Muscle of leg (tissue), 16 donors: ENCODE measurements at places on chromosomes 2 and 18. TPM values are rescaled to one million over a fixed set of nuclear protein-coding genes. Genes with fewer than 3 reads are reported as not detected.
A peak's percentile ranks its signal among the peaks of the same experiment; 100 is the strongest.

The APLF gene
- polyA plus RNA-seq, result 1.6 TPM

The POTEI gene
- polyA plus RNA-seq, result 0.13 TPM

The DTNB gene
- 4.5 TPM for polyA plus RNA-seq

DNA sequence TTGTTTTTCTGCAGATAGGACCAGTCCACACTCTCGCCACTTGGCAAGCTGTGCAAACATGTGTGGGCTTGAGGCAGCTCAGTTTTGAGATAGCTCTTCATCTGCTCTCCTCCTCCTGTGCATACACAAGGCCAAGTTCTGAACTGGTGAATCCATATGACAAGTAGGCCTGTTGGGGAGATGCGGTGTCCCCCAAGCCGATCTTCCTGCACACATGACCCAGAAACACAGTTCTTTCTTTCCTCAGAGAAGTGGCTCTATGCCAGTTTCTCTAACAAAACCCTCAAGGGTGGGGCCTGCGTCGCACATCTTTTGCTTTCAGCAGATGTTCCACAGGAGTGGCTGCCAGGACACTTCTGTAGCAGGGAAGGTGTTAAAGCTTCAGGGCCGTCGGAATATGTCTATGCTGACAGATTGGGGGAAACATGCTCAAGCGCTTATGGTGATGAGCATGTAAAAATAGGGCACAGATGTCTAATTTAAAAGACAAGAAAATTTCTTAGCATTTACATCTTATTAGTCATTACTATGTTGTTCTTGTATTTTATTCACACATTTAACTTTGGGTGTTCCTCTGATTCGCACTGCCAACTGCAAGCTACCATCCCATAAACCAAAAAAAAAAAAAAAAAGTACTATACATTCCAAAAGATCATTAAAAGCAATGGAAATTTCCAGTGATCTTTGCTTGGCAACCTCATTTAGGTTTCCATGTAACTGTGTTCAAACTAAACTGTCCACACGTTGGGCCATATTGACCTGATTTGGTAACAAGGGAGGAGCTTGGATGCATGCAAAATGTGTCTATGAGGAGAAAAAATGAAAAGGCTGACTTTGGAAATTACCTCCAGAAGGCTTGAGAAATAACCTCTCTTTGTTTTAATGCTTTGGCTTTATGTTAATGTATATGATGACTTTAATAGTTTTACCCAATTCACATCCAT is 1055.5 kb upstream of the KLHL29 start:
- no peak overlapping the region for H3K4me3 ChIP-seq
- no peaks in the 10 kb centered on the region for H3K27me3 ChIP-seq
- H3K27ac ChIP-seq, result peak overlapping the region; percentile 6
- peak; percentile 93 for DNase-seq

DNA sequence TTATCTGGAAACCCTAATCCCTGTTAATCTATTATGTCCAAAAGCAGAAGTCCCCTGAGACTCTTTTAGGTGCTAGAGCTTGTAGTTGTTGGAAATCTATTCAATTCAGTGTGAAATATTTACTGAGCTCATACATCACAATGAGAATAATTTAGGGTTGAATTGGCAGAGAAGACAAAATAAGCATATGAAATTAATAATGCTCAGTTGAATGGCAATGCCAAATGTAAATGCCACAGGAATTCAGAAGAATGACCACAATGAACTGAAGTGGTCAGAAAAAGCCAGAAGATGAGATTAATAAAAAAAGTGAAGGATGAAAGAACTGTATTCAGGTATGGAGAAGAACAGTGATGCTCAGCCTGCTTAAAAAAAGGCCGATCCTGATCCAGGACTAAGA is 8.0 kb upstream of the STAT4 start:
- no peaks in the 10 kb centered on the region for H3K27me3 ChIP-seq
- no peak for DNase-seq
- H3K4me3 ChIP-seq, result no peak overlapping the region
- H3K36me3 ChIP-seq, result no peaks in the 10 kb centered on the region
- H3K27ac ChIP-seq, result no peak overlapping the region
